ENCODE measurements at places on chromosomes 7 and 10. TPM values are rescaled to one million over a fixed set of nuclear protein-coding genes. Genes with fewer than 3 reads are reported as not detected.

DNA sequence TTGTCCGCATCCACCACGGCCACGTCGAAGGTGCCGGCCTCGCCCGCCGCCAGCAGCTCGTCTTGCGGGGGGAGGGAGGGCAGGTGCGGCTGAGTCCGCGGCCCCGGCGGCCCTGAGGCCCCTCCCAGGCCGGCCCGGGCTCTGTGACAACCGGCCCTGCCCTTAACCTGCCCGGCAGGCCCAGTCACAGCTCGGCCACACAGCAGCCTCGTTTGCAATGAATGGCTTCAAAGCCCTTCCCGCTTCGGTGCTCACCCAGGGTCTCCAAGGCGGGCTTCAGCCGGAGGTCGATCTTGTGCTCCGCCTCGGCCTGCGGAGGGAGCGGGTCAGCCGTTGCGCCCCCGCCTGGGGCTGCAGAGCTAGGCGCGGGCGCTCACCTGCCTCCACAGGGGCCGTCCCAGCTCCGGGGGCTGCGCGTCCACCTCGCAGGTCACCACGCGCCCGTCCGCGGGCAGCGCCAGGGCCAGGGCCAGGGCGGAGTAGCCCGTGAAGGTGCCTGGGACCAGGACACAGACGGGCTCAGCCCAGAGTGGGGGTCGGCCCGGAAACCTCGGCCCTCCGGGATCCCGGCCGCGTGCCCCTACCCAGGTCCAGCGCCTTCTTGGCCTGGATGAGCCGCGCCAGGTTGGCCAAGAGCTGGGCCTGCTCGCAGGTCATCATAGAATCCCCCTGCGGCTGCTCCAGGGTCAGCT lies 928 bp downstream of the COMTD1 start:
- DNase-seq: no peak

- DNase-seq: no peak
Measured at GRCh38 chr10:126638542-126638941, 32.0 kb downstream of the C10orf90 start.

Gene ICA1
- 18.7 TPM for total RNA-seq

GRCh38 chr10:13729586-13730305 lies 143.0 kb downstream of the PRPF18 start:
- no peak for DNase-seq

- DNase-seq: no peak
Measured at GRCh38 chr7:154911862-154912455, 91.0 kb downstream of the PAXIP1 start.

GRCh38 chr7:26813432-26813831 lies 51.0 kb downstream of the SKAP2 start:
- DNase-seq: no peak

DNA sequence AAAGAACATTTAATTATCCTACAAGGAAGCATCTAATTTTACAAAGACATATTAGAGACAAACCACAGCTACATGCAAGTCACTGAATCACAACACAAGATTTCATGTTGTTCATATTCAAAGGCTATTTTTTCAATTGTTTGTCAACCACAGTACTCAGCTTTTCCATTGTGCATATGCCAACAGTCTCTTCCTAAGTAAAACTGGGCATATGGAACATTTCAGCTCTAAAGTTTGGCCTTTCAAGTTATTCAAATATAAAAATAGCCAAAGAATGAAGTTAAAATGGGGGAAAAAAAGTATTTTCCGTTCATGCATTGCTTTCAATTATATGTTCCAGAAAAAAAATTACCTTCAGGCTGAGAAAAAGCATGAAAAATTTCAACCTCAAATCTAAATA lies 537.9 kb downstream of the PLXDC2 start:
- DNase-seq: no peak

- no peak for DNase-seq
Measured at GRCh38 chr10:104664205-104664604, 23.1 kb downstream of the SORCS3 start.

Gene SEMA3A
- 4.5 TPM for total RNA-seq

Gene CYP3A7
- total RNA-seq: not detected

GRCh38 chr10:125399289-125399688 lies 238.9 kb upstream of the CTBP2 start:
- DNase-seq: no peak

- no peak for DNase-seq
Measured at GRCh38 chr7:123433665-123434064, 100.7 kb downstream of the IQUB start.

DNA sequence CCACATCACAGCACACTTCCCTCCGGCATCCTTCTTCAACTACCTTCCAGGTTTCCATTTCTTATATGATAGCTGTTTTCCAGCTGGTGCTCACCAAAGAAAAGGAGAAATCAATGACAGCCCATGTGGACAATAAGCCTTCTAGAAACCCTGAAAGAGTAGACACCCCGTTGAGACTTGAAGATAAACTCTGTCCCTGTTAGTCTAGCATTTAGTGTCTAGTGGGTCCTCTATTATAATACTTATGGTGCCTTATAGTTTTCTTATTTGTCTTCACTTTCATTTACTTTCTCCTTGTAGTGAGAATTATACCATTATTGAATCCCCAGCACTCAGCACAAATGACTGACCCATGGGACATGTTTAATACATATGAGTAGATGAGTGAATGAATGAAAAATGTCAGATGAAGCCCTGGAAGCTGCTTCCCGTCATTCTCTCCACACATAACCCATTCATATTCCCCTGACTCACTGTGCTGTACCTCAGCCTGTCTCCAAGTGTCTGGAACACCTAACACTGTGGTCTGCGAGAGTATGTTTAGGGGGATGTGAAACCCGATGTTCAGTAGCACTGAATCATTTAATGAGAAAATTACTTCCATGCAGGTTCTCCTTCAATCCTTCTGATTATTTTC lies 377.6 kb downstream of the GPR158 start:
- DNase-seq: no peak

Gene OPN4
- 0.20 TPM for total RNA-seq

DNA sequence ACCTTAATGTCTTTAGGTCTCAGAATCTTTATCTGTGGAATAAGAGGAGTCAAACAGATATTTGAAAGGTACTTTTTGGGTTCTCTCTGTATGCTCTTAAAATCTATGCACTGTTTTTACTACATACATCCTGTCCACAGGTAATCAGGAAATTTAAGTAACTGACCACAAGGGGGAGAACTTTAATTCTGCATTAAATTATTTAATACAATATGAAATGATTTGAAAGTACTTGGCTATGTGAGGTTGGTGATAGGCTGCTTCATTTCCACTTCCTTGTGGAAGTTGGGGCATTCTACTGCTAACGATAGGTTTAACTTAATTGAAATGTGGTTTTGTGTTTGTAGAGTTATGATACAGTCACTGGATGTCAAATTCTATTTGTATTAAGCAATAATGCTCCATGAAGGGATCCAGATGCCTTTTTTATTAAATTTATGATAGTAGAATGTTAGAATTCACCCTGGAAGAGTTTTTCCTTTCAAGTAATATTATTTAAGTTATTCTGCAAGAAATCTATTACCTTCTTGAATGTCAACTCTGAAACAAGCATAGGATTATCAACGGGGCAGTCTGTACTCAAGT lies 6.0 kb downstream of the TEX47 start:
- DNase-seq: no peak

Gene FAM180A
- total RNA-seq: 0.26 TPM

GRCh38 chr10:121082984-121083383 lies 231.8 kb downstream of the WDR11 start:
- DNase-seq: no peak

Gene MLXIPL
- 18.0 TPM for total RNA-seq

DNA sequence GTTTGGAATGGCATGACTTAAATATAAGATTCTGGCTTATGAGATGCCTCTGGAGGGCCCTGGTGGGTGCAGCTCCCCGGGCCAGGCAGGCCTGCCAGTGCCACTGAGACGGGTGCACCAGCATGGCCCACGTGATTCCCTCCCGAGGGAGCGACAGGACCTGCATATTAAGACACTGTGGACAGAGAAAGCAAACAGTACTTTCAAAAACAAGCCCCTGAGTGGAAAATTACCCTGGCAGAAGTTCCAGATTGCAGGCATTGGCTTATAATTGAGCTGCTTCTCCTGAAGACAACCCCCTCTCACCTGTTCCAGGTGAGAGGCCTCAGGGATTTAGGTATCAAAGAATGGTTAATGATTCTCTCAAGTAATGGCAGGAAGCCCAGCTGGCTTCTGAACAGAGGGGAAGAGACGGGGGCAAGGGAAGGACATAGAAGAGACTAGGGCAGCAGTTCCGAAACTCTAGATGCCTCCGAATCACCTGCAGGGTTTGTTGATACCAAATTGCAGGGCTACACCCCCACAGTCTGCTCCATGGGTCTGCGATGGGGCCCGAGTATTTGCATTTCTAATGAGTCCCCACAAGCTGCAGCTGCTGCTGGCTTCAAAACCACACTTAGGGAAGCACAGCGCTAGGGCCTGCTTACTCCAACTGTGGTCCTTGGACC lies 66.0 kb upstream of the DOCK1 start:
- DNase-seq: peak; percentile 68

DNA sequence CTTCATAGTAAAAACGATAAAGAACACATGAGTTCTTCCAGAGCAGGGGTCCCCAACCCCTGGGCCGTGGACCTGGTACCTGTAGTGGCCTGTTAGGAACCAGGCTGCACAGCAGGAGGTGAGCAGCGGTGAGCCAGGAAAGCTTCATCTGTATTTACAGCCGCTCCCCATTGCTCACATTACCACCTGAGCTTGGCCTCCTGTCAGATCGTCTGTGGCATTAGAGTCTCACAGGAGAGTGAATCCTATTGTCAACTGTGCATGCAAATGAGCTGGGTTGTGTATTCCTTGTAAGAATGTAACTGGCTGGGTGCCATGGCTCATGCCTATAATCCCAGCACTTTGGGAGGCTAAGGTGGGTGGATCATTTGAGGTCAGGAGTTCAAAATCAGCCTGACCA lies 229.5 kb downstream of the CNTNAP2 start:
- DNase-seq: no peak

All from mucosa of descending colon (tissue), 3 donors.